ENCODE measurements at places on chromosomes 7 and 10.

GRCh38 chr7:79091661-79092060 is 361.8 kb downstream of the MAGI2 start:
- DNase-seq: no peak

- no peak for DNase-seq
Observed at GRCh38 chr7:57375783-57376182, 74.2 kb upstream of the ZNF716 start.

- DNase-seq: no peak
Observed at GRCh38 chr7:137996871-137997270, 5.0 kb downstream of the CREB3L2 start.

- DNase-seq: no peak
Observed at GRCh38 chr10:69953851-69954250, 98.8 kb upstream of the MACROH2A2 start.

- no peak for DNase-seq
Observed at GRCh38 chr10:93076871-93077270, 3.2 kb downstream of the CYP26A1 start.

GRCh38 chr7:107234436-107234835 is 65.6 kb downstream of the HBP1 start:
- no peak for DNase-seq

GRCh38 chr7:19090526-19090925 is 26.9 kb downstream of the TWIST1 start:
- no peak for DNase-seq

GRCh38 chr7:47556511-47557180 is 25.3 kb downstream of the TNS3 start:
- DNase-seq: no peak

GRCh38 chr10:130018730-130019185 is 54.7 kb upstream of the EBF3 start:
- no peak for DNase-seq

GRCh38 chr7:44264221-44264931 is 61.0 kb downstream of the CAMK2B start:
- no peak for DNase-seq

- peak; percentile 15 for DNase-seq
Observed at GRCh38 chr7:26688936-26689506, 175.4 kb downstream of the SKAP2 start.

DNA sequence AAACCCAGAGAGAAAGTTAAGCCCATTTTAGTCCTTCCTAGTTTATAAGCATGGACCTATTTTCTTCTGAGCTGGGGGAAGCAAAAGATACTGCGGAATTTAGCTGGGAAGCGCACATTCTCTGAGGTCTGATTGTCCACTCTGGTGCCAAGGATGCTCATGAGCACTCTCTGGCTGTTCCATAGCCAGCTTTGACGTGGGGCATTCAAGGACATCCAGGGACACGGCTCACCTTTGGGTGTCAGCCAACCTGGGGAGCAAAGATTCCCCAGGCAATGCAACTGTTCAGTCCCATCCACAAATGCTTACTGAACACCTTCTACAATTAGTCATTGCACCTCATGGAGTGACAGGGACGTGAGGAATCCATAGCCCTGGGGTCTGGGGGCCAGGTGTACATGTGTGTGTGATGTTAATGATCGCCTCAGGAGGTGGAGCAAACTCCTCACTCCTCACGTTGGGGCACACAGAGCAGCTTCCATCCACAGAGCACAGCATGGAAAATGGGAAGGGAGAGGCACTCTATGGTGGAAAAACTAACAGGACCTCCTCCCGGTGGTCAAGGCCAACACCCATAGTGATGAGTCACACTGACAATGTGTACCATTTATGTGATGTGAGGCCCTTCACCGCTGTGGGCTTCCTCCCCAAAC is 67.5 kb upstream of the IGFBP3 start:
- no peak for DNase-seq

- DNase-seq: no peak
Observed at GRCh38 chr10:97506199-97506991, 7.7 kb downstream of the UBTD1 start.

- peak; percentile 20 for DNase-seq
Observed at GRCh38 chr10:62655337-62655994, 149.1 kb upstream of the ADO start.

All from GM19239 (cell line).